ENCODE measurements at places on chromosomes 13 and 19.

- peak; percentile 35 for DNase-seq
Observed at GRCh38 chr13:109784590-109785140, 1.7 kb downstream of the IRS2 start.

GRCh38 chr19:12779162-12779993, 4.0 kb upstream of the HOOK2 start:
- no peak for DNase-seq

- no peak for DNase-seq
Observed at GRCh38 chr13:112716461-112716820, 26.6 kb downstream of the ATP11A start.

GRCh38 chr19:45742969-45743368, 9.7 kb downstream of the MEIOSIN start:
- no peak for DNase-seq

DNA sequence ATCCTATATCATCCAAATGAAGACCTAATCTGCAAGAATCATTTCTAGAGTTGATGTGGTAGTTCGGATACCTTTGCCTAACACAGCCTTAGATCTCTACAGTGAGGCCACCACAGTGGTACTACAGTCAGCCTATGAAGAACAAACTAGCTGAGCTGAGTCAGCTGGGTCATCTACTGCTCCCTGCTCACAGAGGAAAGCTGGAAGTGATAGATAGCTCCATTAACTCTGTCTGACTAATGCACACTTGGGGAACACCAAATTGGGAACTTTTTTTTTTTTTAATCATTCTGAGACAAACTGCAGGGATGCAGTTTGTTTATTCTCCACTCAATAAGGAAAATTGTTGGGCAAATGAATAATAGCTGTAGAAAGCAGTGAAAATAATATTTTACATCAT, 1160.6 kb downstream of the PCDH9 start:
- DNase-seq, result no peak

GRCh38 chr19:1252221-1252820, 3.9 kb downstream of the MIDN start:
- no peak for DNase-seq

- no peak for DNase-seq
Observed at GRCh38 chr19:57248646-57249045, 8.2 kb downstream of the ZNF805 start.

GRCh38 chr13:107459430-107459829, 755.9 kb downstream of the LIG4 start:
- no peak for DNase-seq

- DNase-seq, result no peak
Observed at GRCh38 chr13:74573654-74574053, 439.4 kb upstream of the KLF12 start.

DNA sequence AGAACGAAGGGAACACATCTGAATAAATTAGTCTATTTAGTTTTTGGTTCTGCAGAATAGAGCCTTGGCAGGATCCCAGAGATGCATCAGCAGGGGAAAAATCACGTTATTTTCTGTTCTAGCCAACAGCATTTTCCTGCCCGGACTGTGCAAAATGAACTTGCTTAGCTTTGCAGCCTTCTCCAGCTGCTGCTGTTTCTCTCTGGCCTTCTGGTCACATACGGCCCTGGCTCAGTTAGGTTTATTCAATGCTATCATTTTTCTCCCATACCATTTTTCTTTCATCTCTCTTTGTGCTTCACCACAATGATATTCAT, 110.4 kb upstream of the KL start:
- DNase-seq, result no peak

DNA sequence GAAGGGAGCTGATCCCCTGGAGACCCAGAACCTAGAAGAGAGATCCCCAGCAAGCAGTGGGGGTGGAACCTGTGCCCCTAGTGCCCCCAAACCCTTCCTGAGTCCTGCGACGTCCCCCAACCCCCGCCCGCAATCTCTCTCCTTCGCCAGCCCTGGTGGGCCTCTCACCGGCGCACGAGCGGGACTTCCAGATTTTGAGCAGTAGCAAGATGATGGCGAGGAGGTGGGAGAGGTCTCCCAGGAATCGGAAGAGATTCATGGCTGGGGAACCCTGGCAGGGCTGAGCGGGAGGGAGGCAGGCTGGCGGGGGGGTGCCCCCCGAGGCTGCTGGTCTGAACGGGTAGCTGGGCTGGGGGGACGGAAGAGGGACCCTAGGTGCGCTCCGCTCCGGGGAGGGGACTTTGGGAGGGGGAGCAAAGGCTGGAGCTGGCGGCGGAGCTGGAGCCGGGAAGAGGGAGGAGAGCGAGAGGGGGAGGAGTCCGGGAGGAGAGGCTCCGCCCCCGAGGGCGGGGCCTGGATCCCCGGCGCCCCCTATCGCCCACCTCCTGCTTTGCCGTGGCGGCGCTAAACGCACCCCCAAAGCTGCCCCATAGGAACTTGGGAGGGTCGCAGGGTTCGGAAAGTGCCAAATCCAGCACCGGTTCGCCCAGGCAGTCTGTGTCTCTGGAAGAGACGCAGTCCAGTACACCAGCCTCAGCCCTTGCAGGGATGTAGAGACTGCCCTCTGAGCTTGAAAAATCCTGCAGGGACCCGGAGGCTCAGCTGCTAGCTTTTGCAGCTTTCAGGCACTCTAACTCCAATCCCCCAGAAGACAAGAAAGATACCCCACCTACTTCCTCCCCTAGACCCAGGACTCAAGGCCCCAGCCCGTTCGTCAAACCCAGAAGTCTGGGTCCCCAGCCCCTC, at the start of gene KDELR1:
Gene KDELR1, minus strand, starts transcription at position 452 of the 906 bp plus-strand sequence. Its CDS starts 193 bp downstream, at position 259.
- peak; percentile 48 for DNase-seq

GRCh38 chr13:98492335-98493041, 84.4 kb downstream of the STK24 start:
- DNase-seq, result no peak

DNA sequence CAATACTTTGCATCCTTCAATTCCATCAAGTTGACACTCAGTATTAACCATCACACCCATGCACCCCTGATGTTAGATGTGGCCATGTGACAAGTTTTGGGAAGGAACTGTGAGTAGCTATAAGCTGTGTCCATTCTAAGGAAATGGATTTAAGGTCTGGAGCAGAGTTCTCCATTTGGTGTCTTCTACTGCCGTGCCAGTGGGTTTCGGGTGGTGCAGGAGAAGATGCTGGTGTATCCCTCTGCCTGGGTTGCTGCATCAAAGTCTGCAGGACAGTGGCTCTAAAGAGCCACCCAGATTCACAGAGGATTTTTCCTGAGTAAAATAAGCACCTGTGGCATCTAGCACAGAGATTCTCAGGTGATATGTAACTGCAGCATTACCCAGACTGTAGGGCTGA, 105.7 kb upstream of the IRS2 start:
- DNase-seq, result no peak

GRCh38 chr19:3346677-3347353, 19.6 kb upstream of the NFIC start:
- no peak for DNase-seq

DNA sequence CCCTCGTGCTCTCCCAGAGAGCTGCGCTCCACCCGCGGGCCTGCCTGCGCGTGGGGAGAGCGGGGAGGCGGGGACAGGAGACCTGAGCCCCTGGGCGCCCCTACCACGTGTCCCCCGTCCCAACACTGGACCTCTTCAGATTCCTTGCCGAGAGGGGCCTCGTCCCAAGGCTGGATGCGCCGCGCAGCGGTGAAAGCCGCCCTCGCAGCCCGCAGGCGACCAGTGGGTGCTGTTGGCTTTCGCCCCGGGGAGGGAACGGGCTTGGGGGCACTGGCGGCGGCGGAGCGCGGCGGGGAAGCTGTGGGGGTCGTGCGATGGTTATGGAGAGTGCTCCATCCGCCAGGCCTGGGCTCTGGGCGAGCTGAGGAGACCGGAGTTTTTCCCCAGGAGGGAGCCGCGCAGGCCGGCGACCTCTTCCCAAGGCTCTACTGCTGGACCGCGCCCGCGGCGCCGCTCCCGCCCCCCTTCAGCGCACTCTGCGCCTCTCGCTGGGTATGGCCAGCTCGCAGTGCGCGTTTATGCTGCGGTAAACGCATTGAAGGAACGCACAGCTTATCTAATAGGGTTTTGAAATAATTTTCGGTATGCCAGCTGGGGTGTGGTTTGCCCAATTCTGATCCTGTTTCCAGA, 17.2 kb upstream of the RNF17 start:
- DNase-seq, result no peak

GRCh38 chr13:103164251-103164650, 98.0 kb upstream of the SLC10A2 start:
- DNase-seq, result no peak

- no peak for DNase-seq
Observed at GRCh38 chr19:28574212-28574611, 638.7 kb downstream of the UQCRFS1 start.

GRCh38 chr13:44140888-44141724, 232.5 kb upstream of the SERP2 start:
- DNase-seq, result no peak

DNA sequence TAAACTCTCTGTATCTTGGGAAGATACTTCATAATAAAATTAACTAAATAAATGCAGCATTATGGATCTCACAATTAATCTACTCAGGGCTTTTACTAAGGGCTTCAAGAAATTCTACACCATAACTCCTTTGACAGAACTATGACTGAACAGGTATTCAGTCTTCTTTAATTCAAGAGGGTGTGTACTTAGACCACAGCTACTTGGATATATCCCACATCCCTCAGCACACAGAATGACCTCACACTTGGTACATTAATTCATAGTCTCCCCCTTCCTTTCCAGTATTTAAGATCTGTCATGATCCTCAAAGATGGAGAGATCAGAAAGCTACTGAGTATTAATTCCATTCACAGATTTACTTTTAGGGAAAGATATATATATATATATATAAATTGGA, 11.6 kb downstream of the DIAPH3 start:
- DNase-seq, result no peak

- no peak for DNase-seq
Observed at GRCh38 chr19:39032063-39032918, at the start of gene FBXO27. Gene FBXO27, minus strand, starts transcription at chr19:39032549. Its CDS starts 322 bp downstream, at chr19:39032227.

All from stimulated activated CD8-positive, alpha-beta memory T cell treated with anti-CD3 and anti-CD28 coated beads, Interleukin-7, amount 100 ng/mL, for 1 hour (primary cell).